ENCODE measurements at places on chromosomes 1 and 21.
A peak's percentile ranks its signal among the peaks of the same experiment; 100 is the strongest.

DNA sequence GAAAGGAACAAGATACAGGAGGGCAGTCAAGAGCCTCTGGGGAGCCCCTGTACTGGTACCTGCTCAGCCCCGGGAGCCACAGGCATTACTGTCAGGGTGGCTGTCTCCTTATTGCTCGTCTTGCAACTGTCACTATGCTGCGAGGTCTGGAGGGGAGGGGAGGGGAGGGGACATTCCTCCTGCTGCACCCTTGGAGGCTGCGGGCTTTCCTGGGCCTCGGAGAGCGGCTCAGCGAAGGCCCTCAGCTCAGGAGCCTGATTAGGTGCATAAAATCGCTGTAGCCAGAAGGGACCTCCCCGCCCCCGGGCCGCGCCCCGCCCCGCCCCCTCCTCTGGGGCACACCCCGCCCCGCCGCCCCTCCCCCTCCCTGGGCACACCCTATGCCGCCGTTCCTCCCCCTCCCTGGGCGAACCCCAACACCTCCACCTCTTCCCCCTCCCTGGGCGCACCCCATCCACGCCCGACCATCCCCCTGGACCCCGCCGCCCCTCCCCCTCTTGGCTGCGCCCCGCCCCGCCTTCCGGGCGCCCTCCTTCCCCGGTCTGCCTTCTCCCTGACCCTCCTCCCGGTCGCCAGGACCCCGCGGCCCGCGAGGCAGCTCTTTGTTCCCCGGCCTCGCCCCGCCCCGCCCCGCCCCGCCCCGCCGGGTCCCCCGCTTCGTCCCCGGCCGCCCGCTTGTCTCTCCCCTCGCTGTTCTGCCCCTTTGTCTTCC is 35.5 kb downstream of the CACHD1 start:
- peak; percentile 24 for DNase-seq

DNA sequence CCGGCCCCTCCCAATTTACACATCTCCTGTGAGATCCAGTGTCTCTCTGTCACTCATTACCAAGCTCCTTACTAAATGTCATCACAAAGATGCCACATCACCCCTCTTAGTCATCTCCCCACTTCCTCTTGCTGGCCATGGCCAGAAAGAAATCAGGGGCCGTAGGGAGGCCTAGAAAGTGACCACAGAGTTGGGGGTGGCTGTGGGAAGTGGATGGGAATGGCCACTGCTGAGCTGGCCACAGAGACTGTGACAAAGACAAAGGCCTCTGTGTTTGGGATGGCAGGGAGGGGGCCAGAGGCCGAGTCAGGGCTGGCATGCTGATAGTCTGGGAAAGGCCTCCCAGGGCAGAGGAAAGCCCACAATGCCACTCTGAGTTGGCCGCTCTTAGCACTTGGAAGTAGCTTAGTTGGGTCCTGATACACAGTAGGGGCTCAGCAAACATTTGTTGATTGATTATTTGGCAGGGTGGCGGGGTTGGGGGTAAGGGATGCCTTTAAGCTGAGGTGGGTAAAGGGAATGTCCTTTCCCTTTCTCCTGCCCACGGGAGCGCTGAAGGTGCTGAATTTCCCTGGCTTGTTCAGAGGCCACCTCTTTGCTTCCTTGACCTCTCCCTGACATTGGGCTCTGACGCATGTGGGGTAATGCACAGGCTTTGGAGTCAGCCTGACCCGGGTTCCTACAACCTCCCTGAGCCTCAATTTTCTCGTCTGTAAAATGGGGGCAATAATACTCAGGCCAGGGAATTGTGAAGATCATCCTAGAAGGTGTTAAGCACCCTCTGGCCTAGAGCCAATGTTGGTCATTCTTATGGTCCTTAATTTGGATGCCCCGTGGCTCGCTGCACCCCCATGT is 13.2 kb downstream of the NAV1 start:
- no peak for DNase-seq

- no peak for DNase-seq
Measured at GRCh38 chr21:38410466-38410865, 87.8 kb downstream of the ERG start.

DNA sequence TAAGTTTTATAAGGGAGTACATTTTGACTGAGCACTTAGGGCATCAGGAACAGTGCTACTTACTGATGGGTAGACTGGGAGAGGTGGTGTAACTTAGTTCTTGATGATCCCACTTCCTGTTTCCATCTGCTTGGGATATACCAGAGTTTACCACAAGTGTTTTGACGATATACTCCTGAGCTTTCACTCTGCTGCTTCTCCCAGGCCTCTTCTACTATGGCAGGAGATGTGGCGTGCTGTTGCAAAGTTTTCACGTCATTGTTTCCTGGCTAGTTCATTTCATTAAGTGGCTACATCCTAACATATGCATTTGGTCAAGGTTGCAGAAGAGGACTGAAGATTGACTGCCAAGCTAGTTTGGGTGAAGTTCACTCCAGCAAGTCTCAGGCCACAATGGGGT is 41.3 kb upstream of the LAMC2 start:
- no peak for DNase-seq

DNA sequence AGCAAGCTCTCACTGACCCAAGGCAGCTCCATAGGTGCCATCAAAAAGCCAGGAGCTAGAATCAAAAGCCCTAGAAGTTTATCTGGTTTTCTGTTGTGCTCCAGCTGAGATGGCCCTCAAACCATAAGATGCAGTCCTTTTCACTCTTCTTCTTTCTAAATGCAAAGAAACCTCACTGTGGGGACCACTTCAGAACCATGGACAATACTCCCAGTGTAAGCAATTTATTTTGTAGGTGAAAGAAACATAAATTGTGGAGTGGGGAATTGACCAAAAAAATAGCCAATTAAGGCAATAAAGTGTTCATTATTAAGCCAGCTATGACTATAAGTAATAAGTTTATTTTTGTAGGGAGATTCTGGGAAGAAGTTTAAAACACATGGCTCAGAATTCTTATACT is 1399.9 kb downstream of the PLA2G4A start:
- DNase-seq = no peak

DNA sequence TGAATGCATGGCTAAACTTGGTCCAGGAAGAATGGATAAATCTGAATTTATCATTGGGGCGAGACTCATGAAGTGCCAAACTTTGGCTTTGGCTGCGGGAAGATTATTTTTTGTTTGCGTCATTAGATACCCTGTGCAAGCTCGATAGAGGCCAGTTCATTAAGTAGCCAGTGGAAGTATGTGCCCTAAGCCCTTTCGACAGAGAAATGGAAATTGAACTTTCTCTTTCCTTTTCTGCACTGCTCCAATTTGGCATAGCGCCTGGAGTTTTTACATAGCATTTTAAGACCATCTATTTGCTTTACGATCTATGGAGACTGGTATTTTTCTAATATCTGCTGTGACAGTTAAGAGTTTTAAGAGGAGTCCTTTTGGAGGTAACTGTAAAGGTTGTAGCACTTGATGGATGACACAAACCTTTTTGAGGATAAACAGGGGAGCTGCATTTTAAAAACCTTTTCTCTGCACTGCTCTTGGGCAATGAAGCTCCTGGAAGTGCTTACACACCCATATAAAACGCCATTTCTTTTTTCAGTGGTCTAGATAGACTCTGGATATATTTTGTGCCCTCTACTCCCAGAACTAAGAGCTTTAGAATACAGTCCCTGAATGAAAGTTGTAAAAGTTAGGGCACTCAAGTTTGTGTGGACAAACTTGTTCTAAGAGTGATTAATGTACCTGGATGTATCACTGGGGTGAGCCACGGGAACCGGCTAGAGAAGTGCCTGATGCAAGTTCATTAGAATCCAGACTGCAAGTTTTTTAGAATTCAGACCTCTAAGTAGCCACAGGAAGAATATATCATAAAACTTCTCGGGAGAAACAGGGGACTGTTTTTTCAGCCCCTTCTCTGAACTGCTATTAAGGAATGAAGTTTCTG is 41.3 kb upstream of the CFHR3 start:
- DNase-seq = no peak

DNA sequence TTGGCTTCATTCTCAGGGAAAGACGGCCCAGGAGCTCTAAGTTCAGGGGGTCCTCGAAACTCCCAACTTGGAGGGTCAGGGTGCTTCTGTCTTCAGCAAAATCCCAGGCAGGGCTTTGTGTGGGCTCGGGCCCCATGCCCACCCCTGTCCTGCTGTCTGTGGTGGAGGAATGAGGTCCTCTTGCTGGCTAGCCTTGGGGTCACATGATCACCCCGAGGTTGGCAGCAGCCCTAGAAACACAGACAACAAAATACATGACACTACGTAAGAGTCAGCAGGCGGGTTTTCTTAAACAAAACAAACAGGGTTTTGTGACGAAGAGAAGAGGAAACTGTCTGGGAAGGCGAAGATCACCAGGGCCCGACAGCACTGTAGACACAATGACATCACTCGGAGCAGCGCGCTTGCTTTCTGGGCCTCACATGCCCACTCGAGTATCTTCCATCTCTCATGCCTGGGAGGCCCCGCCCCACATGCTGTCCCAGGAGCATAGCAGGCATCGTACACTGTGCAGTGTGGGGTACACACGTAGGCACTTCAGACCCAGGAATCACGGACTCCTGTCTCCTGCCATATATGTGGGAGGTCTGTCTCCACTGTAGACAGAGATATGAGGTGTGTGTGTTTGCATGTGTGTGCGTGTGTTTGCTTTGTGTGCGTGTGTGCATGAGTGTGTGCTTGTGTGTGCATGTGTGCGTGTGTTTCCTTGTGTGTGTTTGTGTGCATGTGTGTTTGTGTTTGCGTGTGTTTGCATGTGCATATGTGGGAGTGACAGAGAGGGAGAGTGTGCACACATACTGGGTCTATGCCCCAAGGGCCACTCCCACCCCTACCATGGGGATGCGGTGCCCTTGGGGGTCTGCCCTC is 94.7 kb downstream of the SIK1 start:
- DNase-seq = no peak

- DNase-seq = no peak
Measured at GRCh38 chr21:37835481-37835880, 80.8 kb downstream of the KCNJ6 start.

DNA sequence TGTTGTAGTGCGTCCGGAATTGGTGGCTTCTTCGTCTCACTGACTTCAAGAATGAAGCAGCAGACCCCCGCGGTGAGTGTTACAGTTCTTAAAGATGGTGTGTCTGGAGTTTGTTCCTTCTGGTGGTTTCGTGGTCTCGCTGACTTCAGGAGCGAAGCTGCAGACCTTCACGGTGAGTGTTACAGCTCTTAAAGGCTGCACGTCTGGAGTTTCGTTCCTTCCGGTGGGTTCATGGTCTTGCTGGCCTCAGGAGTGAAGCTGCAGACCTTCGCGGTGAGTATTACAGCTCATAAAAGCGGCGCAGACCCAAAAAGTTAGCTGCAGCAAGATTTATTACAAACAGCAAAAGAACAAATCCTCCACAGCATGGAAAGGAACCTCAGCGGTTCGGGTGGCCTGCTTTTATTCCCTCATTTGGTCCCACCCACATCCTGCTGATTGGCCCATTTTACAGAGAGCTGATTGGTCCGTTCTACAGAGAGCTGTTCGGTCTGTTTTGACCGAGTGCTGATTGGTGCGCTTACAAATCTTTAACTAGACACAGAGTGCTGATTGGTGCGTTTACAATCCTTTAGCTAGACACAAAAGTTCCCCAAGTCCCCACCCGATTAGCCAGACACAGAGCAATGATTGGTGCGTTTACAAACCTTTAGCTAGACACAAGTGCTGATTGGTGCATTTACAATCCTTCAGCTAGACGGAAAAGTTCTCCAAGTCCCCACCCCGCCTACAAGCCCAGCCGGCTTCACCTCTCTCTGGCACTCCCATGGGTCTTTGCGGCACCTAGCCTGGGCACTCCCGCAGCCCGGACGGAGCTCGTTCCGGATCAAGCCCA is 49.6 kb upstream of the KRTAP19-8 start:
- no peak for DNase-seq

DNA sequence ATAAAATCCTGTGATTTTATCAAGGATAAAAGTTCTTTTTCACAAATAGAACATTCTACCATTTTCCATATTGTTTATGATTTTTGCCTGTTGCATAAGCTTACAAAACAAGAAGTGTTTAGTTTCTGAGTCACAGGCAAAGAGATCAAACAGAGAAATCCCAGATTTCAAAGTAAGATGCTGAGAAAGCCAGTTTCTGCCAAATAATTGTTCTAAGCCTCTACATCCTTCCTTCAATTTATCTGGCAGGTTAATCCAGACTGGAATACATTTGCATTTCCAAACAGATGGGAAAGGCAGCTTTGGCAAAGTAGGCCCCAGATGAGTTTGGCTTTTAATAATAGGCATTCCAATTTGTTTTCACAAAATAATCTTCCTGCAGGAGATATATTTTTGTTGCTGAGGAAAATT is 2.5 kb downstream of the SLC1A7 start:
- DNase-seq = no peak

DNA sequence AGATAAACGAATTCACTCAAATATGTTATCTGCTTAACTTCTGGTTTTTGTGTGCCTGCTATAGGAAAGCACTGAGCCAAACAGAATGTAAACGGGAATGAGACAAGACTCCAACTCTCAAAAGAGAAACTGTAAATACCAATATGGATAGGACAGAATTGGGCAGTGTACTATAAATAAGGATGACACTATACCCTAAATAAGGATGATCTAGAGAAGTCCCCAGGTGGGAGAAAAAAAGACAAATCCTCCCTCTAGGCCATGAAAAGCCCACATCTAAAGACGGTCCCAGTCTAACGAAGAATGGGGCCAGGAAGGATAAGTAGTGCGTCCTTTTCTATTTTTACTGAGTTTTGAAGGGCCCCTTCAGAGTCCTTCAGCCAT is 1.5 kb upstream of the GABPB2 start:
- no peak for DNase-seq

DNA sequence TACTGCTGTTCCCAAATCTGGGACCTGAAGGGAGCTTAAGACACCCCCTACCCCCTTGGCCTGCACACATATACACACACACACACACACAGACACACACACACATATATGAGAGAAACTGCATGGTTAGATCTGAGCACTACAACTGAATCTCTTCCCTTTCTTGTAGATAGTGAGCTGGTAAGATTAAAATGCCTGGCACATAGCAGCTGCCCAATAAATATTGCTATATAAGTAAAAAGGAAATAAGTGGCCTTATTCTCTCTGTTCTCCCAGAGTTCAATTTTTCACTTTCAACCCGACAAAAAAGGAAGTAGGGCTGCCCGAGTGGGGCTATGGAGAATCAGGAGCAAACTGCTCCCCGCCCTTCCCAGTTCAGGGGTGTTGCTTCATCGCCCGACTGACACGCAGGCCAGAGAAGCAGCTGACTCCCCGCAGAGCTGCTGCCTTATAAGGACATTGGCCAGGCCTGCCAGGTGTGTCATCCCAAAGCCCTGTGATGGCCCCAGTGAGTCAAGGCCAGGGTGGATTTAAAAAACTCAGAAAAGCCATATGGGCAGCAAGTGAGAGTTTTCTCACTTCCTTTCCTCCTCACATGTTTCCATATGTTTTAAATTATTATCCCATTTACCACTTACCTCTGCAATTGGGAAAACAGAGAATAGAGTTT is 106.5 kb upstream of the SLC44A3 start:
- no peak for DNase-seq
